Astrocyte of the spinal cord (primary cell): ENCODE measurements at places on chromosomes 13 and 19.
A peak's percentile ranks its signal among the peaks of the same experiment; 100 is the strongest.

DNA sequence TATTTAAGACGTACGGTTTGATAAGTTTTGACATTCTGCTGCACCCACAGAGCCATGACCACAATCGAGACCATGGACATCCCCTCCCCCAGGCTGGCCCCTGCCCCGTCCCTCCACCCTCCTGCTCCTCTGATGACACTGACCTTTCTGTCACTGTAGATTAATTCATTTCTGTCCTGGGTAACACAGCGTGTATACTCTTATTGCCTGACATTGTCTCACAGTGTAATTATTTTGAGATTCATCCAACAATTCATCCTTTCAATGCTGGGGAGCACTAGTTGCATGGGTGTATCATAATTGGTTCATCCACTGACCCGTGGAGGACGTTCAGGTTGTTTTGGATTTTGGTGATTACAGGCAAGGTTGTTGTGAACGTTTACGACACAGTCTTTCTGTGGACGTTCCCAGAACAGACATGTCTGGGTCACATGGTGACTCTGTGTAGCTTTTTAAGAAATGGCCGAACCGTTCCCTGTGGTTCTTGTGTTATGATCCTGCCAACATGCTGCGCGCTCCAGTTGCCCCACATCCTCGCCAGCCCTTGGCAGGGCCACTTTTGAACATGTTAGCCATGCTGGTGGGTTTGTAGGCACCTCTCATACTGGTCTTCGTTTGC lies 41.9 kb downstream of the C13orf46 start:
- DNase-seq = no peak

- no peak for DNase-seq
These were observed 93.4 kb upstream of the MCF2L start for GRCh38 chr13:112875627-112876026.

- no peak for DNase-seq
These were observed 25.5 kb upstream of the EPHX3 start for GRCh38 chr19:15257782-15258181.

DNA sequence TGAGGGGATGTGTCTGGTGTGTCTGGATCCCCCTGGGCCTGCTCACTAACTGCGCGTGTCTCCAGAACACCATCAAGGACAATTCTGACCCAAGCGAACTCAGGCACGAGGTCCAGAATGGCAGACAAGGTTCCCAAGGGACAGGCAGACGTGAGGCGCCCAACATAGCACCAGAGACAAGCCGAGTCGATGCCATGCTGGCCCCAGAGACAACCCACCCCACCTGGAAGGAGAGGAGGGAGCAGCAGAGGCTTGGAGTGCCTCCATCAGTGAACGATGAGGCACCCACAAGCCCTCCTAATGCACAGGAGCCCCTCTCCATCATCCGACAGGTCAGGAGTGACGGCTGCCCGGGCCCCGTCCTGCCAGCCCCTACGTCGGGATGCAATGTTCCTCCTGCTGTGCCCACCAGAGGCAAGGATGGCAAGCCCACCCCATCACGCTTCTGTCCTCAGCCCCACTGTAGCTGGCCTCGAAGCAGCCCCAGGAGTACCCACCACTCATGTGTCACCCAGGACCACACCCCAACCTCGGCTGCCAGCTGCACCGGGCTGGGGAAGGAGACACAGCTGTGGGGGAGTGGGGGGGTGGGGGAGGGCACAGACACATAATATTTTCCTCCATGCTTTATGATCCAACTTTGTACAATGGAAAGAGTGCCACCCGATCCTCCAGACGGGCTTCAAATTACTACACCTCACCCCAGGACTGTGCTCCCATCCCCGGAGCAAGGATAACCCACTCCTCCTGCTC lies 11.8 kb downstream of the AP3D1 start:
- no peak for DNase-seq

DNA sequence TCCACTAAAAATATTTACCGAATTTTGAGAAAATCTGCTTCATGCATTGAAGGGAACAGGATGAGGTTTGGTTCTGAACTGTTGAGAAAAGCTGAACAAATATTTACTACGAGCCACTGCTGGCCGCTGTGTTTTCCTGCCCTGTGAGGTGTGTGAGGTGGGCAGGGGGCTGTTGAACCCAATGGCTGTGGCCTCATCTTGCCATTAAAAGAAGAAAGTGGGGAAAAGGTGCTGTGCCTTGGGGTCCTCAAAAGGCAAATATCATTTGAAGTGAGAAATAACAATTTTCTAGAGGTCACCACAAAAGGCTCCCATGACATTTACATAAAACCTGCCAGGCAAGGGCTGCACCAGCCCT lies 44.7 kb downstream of the KLF2 start:
- DNase-seq = no peak

- DNase-seq = peak; percentile 55
These were observed 19.9 kb downstream of the UHRF1 start for GRCh38 chr19:4929186-4929585.

DNA sequence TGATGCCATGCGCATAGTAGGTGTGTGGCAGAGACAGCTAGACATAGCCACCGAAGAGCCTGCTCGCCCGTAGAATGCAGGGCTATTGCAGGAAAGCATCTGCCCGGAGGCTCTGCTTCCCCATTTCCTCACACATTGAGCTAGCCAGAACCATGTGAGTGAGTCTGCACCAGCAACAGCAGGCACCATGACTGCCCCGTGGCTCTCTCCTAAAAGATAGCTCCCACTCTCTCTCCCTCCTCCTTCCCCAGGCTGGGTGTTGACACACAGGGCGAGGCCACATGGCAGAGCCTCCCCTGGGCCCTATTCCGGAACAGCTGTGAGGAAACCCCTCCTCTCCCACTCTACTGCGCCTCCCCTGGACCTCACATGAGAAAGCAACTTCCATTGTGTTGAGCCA lies 52.3 kb upstream of the ATP12A start:
- no peak for DNase-seq

- DNase-seq = peak; percentile 76
These were observed 7.3 kb downstream of the MRPL4 start for GRCh38 chr19:10259162-10259905.
